Activated T-helper 2 cell treated with anti-CD3 and anti-CD28 coated beads, Interferon-gamma antibody, Interleukin-2, Interleukin-4, amounts not matched to agents 10 μg/mL and 5 μg/mL and 100 μg/mL, durations not matched to agents 14 hours and 24 hours and 36 hours (primary cell): ENCODE measurements at places on chromosomes 16 and 17. TPM values are rescaled to one million over a fixed set of nuclear protein-coding genes. Genes with fewer than 3 reads are reported as not detected.
A peak's percentile ranks its signal among the peaks of the same experiment; 100 is the strongest.

DNA sequence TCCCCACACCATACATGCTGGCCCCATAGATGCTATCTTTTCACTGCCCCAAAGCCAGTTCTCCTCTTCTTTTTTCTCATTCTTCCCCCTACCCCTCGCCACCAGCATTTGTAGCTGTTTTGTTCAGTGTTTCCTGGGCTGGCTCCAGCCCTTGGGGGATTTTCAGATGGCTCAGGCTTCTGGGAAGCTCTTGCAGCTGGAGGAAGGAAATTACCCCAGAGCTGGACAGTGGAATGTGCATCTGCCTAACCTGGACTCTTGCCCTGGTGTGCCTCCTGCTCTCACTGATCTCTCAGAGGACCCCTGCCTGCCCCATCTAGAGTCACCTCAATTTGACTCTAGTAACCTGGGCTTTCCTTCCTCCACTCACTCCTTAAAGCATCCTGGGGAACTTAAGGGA lies 82.8 kb downstream of the MYH13 start:
- no peak for DNase-seq
- no peaks in the 10 kb centered on the region for H3K36me3 ChIP-seq
- no peak overlapping the region for H3K27ac ChIP-seq
- no peak overlapping the region for H3K4me3 ChIP-seq
- peaks cover 10% of the 10 kb centered on the region for H3K27me3 ChIP-seq
- peaks cover 8% of the 10 kb centered on the region for H3K4me1 ChIP-seq

DNA sequence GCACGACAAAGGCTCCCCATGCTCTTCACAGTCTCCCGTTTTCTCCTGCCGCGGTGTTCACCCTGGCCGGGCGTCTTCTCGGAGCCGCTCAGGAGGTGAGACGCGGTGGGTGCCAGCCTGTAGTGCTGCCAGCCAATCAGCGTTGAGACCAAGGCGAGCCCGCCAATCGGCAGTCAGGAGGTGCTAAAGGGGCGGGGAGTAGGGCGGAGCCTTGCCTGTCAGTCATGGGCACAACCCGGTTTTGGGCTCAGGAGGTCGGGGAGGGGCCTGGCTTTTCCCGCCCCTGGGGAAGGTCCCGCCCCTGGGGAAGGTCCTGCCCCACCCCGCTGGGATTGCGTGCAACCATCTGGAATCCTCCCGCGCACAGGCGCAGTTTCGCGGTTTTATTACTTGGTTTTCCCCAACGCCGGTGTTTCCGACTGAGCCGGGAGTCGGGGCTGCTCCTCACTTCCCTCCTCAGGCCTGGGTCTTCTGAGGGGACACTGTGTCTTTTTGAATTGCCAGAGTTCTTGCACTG lies at the start of gene PRDM7:
Gene PRDM7, minus strand, starts transcription at position 92 of the 517 bp plus-strand sequence. CDS start 1,421 bp downstream, outside the sequence.
- H3K4me1 ChIP-seq, result peaks cover 28% of the 10 kb centered on the region
- H3K27ac ChIP-seq, result peak within 1 kb of the TSS; percentile 48
- no peaks in the 10 kb centered on the region for H3K36me3 ChIP-seq
- H3K4me3 ChIP-seq, result peak within 1 kb of the TSS; percentile 66
- peaks cover 16% of the 10 kb centered on the region for H3K27me3 ChIP-seq
- DNase-seq, result peak; percentile 96

DNA sequence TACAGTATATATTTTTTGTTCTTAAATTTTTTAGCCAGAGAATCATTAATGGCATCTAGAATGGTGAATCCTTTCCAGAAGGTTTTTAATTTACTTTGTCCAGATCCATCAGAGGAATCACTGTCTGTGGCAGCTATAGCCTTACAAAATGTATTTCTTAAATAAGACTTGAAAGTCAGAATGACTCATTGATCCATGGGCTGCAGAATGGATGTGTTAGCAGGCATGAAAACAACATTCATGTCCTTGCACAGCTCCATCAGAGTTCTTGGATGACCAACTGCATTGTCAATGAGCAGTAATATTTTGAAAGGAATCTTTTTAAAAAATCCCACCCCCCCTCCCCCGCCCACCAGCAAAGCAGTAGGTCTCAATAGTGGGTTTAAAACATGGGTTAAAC lies 51.4 kb downstream of the CACNG1 start:
- peaks cover 44% of the 10 kb centered on the region for H3K36me3 ChIP-seq
- DNase-seq, result no peak
- no peak overlapping the region for H3K4me3 ChIP-seq
- peaks cover 13% of the 10 kb centered on the region for H3K4me1 ChIP-seq
- no peaks in the 10 kb centered on the region for H3K27me3 ChIP-seq
- H3K27ac ChIP-seq, result no peak overlapping the region

GRCh38 chr17:64686705-64687104 lies 24.6 kb upstream of the SMURF2 start:
- DNase-seq, result no peak
- no peak overlapping the region for H3K27ac ChIP-seq
- no peaks in the 10 kb centered on the region for H3K36me3 ChIP-seq
- H3K27me3 ChIP-seq, result no peaks in the 10 kb centered on the region

GRCh38 chr17:82097184-82097918 lies 685 bp downstream of the FASN start:
- peaks cover 7% of the 10 kb centered on the region for H3K4me1 ChIP-seq
- peak overlapping the region; percentile 55 for H3K27ac ChIP-seq
- peaks cover 30% of the 10 kb centered on the region for H3K36me3 ChIP-seq
- peak overlapping the region; percentile 77 for H3K4me3 ChIP-seq

DNA sequence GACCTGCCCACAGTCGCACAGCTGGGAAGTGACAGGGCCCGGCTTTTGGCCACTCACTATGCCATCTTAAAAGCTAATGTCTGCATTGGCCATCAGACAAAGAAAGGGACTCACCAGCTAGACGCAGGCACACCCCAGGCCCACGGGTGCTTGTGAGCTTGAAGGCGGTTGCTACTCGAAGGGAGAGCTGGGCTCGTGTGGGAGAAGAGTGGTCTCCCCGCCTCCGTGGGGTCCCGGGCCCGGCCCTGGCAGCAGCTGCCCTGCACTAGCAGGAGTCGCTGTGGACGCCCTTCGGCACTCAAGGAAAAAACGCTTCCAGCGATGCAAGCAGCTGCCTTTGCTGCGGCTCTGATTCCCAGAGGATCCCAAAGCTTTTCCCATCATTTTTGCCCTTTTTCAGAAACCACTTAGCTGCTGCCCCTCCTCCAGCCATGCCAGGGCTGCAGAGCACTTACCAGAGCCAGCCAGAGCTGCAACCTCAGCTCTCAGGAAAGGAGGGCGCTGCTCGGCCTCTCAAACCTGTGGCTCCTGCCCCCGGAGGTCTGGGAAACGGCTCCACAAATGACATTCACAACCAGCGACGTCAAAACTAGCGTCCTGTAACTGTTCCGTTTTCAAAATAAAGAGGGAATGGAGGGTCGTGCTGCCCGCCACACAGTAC lies 12.3 kb downstream of the TRPV1 start:
- H3K27ac ChIP-seq, result no peak overlapping the region
- no peak for DNase-seq
- H3K4me1 ChIP-seq, result no peaks in the 10 kb centered on the region
- no peaks in the 10 kb centered on the region for H3K36me3 ChIP-seq

DNA sequence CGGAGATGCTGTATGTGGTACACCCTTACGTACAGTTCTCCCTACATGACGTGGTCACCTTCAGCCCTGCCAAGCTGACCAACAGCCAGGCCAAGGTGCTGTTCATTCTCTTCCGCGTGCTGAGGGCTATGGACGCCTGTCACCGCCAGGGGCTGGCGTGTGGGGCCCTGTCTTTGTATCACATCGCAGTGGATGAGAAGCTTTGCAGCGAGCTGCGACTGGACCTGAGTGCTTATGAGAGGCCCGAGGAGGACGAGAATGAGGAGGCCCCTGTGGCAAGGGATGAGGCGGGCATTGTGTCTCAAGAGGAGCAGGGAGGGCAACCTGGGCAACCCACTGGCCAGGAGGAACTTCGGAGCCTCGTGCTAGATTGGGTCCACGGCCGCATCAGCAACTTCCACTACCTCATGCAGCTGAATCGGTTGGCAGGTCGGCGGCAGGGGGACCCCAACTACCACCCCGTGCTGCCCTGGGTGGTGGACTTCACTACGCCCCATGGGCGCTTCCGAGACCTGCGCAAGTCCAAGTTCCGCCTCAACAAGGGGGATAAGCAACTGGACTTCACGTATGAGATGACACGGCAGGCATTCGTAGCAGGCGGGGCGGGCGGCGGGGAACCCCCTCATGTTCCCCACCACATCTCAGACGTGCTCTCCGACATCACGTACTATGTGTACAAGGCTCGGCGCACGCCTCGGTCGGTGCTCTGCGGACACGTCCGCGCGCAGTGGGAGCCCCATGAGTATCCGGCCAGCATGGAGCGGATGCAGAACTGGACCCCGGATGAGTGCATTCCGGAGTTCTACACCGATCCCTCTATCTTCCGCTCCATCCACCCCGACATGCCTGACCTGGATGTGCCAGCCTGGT lies 1.4 kb downstream of the WDR81 start:
- no peak for DNase-seq
- peaks cover 16% of the 10 kb centered on the region for H3K4me1 ChIP-seq
- H3K27me3 ChIP-seq, result no peaks in the 10 kb centered on the region
- H3K4me3 ChIP-seq, result peak overlapping the region; percentile 75
- H3K27ac ChIP-seq, result peak overlapping the region; percentile 63

ATP1B2 gene
- total RNA-seq, result 0.32 and 0.37 TPM in 2 replicates

- H3K4me3 ChIP-seq, result no peak overlapping the region
- H3K27me3 ChIP-seq, result peaks cover 6% of the 10 kb centered on the region
- H3K27ac ChIP-seq, result no peak overlapping the region
- H3K4me1 ChIP-seq, result no peaks in the 10 kb centered on the region
- H3K36me3 ChIP-seq, result no peaks in the 10 kb centered on the region
These were observed 30.4 kb downstream of the CLEC19A start for GRCh38 chr16:19315889-19316433.

GRCh38 chr17:74128456-74129211 lies 74.8 kb upstream of the RPL38 start:
- no peaks in the 10 kb centered on the region for H3K4me1 ChIP-seq
- H3K36me3 ChIP-seq, result no peaks in the 10 kb centered on the region
- H3K27ac ChIP-seq, result no peak overlapping the region
- no peaks in the 10 kb centered on the region for H3K27me3 ChIP-seq
- DNase-seq, result no peak

GRCh38 chr16:81866820-81867440 lies 87.8 kb downstream of the PLCG2 start:
- no peak overlapping the region for H3K27ac ChIP-seq
- DNase-seq, result no peak
- no peaks in the 10 kb centered on the region for H3K36me3 ChIP-seq
- H3K4me3 ChIP-seq, result no peak overlapping the region

DNA sequence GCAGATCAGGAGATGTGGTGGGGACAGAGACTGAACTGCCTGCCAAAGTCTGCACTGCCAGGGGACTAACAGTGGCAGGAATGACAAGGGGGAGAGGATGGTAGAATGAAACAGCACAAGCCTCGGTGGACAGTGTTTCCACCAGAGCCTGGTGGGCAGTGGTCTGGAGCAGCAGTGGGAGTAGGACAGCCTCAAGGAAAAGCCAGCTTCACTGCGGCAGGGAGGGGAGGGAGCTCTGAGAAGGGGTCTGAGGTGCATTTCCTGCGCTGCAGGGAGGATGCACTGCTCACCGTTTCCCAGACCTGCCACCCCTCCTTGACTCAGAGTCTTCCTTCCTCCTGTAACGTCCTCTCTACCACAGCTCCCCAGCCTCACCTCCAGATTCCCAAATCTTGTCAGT lies 33.8 kb downstream of the MARCHF10 start:
- no peaks in the 10 kb centered on the region for H3K4me1 ChIP-seq
- H3K27me3 ChIP-seq, result peaks cover 2% of the 10 kb centered on the region
- H3K27ac ChIP-seq, result no peak overlapping the region
- no peak overlapping the region for H3K4me3 ChIP-seq
- no peak for DNase-seq

- no peaks in the 10 kb centered on the region for H3K27me3 ChIP-seq
- H3K36me3 ChIP-seq, result no peaks in the 10 kb centered on the region
- no peak overlapping the region for H3K27ac ChIP-seq
- H3K4me3 ChIP-seq, result no peak overlapping the region
These were observed 19.7 kb upstream of the PIK3R5 start for GRCh38 chr17:8985054-8985701.

SGF29 gene
- total RNA-seq, result 33.0 and 38.0 TPM in 2 replicates

DNA sequence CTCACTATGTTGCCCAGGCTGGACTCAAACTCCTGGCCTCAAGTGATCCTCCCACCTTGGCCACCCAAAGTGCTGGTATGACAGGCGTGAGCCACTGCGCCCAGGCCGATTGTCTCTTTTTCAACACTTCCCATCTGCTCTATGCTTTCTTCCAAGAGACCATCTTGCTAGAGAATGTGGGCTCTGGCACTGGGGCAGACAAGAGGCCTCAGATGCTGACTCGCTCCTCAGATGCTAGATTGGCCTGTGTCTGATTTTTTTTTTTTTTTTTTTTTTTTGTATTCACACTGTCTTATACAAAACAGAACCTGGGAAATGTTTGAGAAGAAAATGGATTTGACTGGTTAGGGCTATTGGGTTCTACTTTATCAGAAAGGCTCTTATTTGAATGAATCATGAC lies 58.2 kb downstream of the CYB5D2 start:
- H3K36me3 ChIP-seq, result peaks cover 46% of the 10 kb centered on the region
- DNase-seq, result no peak
- no peak overlapping the region for H3K4me3 ChIP-seq
- peaks cover under 1% of the 10 kb centered on the region for H3K4me1 ChIP-seq

NPIPA8 gene
- total RNA-seq, result 0.55 and 0.91 TPM in 2 replicates

DNA sequence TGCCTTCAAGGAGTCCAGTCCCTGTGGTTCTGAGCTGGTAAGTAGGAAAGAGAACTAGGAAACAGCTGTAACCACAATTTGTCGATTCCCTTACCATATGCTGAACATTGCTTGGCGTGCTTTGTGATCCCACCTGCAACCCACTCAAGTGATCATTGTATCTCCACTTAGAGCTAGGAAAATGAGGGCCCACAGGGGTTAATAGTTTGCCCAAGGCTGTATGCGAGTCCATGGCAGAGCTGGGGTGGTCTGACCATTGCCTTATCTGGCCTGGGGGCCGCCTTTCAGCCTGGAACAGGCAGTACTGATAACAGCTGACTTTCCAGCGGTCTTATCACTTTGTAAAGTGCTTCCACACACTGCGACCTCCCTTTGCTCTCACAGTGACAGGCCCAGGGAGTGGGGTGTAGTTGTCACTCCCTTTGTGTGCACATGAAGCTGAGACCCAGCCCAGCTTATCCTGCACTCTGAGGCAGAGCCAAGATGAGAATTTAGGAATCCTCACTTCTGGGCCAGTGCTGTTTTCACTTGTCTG lies 9.8 kb downstream of the MYL4 start:
- peaks cover 7% of the 10 kb centered on the region for H3K27me3 ChIP-seq
- H3K27ac ChIP-seq, result no peak overlapping the region
- no peak for DNase-seq
- H3K4me1 ChIP-seq, result peaks cover 31% of the 10 kb centered on the region

ABCC3 gene
- not detected in 2 replicates for total RNA-seq

- H3K27me3 ChIP-seq, result no peaks in the 10 kb centered on the region
- H3K36me3 ChIP-seq, result no peaks in the 10 kb centered on the region
- H3K4me3 ChIP-seq, result no peak overlapping the region
- no peaks in the 10 kb centered on the region for H3K4me1 ChIP-seq
- no peak overlapping the region for H3K27ac ChIP-seq
- DNase-seq, result no peak
These were observed 1343.7 kb upstream of the GOT2 start for GRCh38 chr16:60077861-60078260.

OR4D1 gene
- total RNA-seq, result 0.05 and 0.09 TPM in 2 replicates

TLCD3B gene
- total RNA-seq, result 2.3 and 2.6 TPM in 2 replicates

DHRS7C gene
- not detected in 2 replicates for total RNA-seq
